CD4-positive, alpha-beta memory T cell (primary cell): ENCODE measurements at places on chromosomes 6 and 20. TPM values are rescaled to one million over a fixed set of nuclear protein-coding genes. Genes with fewer than 3 reads are reported as not detected.
A peak's percentile ranks its signal among the peaks of the same experiment; 100 is the strongest.

The PGM3 gene
- total RNA-seq = 39.9 TPM

The PRSS16 gene
- total RNA-seq = 2.5 TPM

The FOXF2 gene
- total RNA-seq = not detected

The TCF15 gene
- total RNA-seq = not detected

GRCh38 chr6:56214703-56215101 lies 32.7 kb downstream of the COL21A1 start:
- no peak overlapping the region for H3K27ac ChIP-seq
- DNase-seq = no peak
- no peaks in the 10 kb centered on the region for H3K27me3 ChIP-seq
- H3K4me1 ChIP-seq = no peaks in the 10 kb centered on the region

DNA sequence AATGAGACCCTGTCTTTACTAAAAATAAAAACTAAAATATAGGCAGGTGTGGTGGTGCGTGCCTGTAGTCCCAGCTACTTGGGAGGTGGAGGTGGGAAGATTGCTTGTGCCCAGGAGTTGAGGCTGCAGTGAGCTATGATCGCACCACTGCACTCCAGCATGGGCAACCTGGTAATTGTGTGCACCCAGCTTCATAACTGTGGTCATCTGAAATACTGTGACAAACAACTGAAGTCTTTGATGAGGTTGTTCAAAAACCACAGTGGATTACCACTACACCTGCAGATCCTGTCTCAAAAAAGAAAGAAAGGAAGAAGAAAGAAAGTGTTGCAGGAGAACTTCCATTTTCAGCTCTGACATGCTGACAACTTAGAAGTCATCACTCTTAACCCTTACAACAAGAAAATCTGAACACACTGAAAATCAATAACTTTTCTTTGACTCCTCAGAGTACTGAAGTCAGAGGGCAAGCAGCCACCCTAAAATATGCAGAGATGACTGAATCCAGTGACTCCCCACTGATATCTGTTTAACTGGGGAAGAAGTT lies 13.8 kb upstream of the ZBP1 start:
- no peaks in the 10 kb centered on the region for H3K36me3 ChIP-seq
- DNase-seq = peak; percentile 69
- H3K27me3 ChIP-seq = peaks cover 6% of the 10 kb centered on the region

DNA sequence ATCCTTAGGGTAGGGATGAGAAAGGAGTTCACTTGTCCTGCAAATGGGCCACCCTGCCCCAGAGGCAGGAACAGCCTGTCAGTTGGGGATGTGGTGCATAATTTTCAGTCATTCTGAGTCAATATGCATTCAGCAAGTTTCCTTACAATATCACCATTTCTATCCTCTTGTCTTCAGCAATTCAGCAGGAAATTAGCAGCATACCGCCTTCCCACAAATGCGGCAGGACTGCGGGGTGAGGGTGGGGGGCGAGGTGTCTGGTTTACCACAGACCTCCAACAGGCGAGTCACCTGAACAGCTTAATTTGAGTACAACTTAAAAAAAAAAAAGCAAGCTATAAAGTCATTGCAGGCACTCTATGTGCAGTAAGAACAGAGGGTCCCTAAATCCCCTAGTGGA lies 126.8 kb downstream of the MAP3K7 start:
- H3K36me3 ChIP-seq = no peaks in the 10 kb centered on the region
- no peak overlapping the region for H3K4me3 ChIP-seq
- H3K27ac ChIP-seq = no peak overlapping the region
- peaks cover 71% of the 10 kb centered on the region for H3K4me1 ChIP-seq

DNA sequence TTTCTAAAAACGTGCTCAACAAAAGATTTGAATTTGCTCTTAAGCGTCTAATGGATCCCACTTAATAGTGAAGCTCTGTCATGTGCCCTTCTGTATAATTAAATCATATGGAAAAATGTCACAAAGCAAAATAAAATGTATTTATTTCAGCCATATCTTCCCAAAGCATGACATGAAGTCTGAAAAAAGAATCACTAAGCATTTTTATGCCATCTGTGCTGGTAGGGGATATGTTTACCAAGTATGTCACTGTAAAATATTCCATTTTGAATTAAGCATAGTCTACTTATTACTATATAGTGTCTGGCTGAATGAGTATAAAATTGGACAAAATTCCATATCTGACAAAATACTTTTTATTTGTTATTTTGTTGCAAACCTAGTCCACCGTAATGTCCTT lies 248.0 kb upstream of the QKI start:
- H3K4me3 ChIP-seq = no peak overlapping the region
- H3K27ac ChIP-seq = no peak overlapping the region
- no peaks in the 10 kb centered on the region for H3K4me1 ChIP-seq
- H3K36me3 ChIP-seq = no peaks in the 10 kb centered on the region
- no peak for DNase-seq

- DNase-seq = peak; percentile 40
- H3K4me1 ChIP-seq = peaks cover 4% of the 10 kb centered on the region
- H3K4me3 ChIP-seq = peak overlapping the region; percentile 20
- H3K36me3 ChIP-seq = no peaks in the 10 kb centered on the region
- H3K27me3 ChIP-seq = no peaks in the 10 kb centered on the region
Observed at GRCh38 chr6:167153521-167153959, 4.2 kb downstream of the GPR31 start.

- DNase-seq = no peak
- no peaks in the 10 kb centered on the region for H3K4me1 ChIP-seq
- no peak overlapping the region for H3K27ac ChIP-seq
- no peaks in the 10 kb centered on the region for H3K27me3 ChIP-seq
- H3K4me3 ChIP-seq = no peak overlapping the region
- peaks cover 12% of the 10 kb centered on the region for H3K36me3 ChIP-seq
Observed at GRCh38 chr6:35082733-35083403, 58.3 kb downstream of the TCP11 start.

DNA sequence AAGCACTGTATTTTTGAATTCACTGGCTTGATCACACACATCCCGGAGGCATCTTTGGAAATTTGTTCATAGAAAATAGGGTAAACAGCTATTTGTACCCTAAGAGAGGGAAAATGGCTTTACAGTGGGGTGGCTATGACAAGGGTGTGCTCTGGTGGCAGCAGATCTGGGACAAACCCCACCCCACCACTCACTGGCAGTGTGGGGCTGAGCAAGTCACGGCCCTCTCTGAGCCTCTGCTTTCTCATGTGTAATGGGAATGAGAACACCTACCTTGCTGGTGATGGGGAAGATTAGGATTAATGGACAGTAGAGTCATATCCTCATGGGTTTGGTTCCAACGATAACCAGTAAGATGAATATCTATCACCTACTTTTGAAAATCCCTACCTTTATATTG lies 78.0 kb downstream of the KCNB1 start:
- H3K27me3 ChIP-seq = no peaks in the 10 kb centered on the region
- no peak for DNase-seq
- H3K36me3 ChIP-seq = no peaks in the 10 kb centered on the region
- no peaks in the 10 kb centered on the region for H3K4me1 ChIP-seq

DNA sequence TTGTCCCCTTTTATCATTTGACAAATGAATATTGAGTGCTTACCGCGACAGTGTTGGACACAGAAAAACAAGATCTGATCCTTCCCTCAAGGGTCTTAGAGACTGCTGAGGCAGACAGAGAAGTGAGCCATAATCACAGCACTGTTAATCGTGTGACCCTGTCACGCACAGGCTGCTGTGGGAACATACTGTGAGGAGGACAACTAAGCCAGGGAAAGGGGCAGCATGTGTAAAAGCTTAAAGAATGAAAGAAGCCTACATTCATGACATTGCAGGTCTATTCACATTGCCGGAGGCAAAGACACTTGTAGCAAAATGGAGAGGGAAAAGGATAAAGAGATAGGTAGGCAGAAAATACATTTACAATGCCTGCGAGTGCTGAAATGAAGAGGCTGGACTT lies 32.7 kb downstream of the TRDN start:
- DNase-seq = no peak
- H3K36me3 ChIP-seq = no peaks in the 10 kb centered on the region
- no peak overlapping the region for H3K4me3 ChIP-seq
- H3K4me1 ChIP-seq = no peaks in the 10 kb centered on the region

DNA sequence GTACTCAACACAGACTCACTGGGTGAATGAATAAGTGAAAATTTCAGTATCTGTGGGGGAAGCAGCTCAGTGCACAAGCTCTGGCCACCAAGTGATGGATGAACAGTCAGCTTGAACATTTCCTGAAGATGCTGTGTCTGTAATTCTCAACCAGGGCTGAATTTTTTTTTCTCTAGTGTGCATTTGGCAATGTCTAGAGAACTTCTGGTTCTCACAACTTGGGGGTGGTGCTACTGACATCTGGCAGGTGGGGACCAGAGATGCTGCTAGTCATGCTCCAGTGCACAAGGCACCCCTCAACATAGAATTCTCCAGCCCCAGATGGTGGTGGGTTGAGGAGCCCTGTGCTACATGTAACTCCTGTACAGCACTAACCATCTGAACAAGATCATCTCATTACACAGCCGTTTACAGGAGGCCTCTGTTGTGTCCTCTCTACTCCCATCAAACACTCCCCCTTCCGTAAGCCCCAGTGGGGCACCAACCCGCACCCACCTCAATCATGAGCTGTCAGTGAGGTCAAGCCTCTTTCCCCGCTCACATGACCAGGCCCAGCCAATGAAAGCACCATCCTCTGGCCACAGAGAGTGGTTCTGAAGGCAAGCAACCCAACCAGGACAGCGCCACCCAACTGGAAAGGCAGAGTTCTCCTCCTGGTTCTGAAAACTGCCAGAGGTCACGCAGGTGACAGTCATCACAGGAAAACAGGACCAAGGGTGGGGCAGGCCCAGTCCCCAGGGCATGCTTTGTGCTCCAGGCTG lies 103.9 kb upstream of the PMEPA1 start:
- no peaks in the 10 kb centered on the region for H3K36me3 ChIP-seq
- H3K27ac ChIP-seq = no peak overlapping the region
- DNase-seq = no peak
- H3K27me3 ChIP-seq = no peaks in the 10 kb centered on the region

- no peaks in the 10 kb centered on the region for H3K4me1 ChIP-seq
- no peaks in the 10 kb centered on the region for H3K27me3 ChIP-seq
- H3K36me3 ChIP-seq = no peaks in the 10 kb centered on the region
- no peak overlapping the region for H3K4me3 ChIP-seq
- no peak for DNase-seq
Observed at GRCh38 chr6:89323511-89323971, 8.4 kb upstream of the GABRR2 start.
